ENCODE measurements at places on chromosomes 1 and 21.

GRCh38 chr1:110130989-110131388 is 18.7 kb downstream of the UBL4B start:
- no peak for DNase-seq

- DNase-seq = no peak
These were observed 74.8 kb upstream of the TINAGL1 start for GRCh38 chr1:31501505-31501904.

DNA sequence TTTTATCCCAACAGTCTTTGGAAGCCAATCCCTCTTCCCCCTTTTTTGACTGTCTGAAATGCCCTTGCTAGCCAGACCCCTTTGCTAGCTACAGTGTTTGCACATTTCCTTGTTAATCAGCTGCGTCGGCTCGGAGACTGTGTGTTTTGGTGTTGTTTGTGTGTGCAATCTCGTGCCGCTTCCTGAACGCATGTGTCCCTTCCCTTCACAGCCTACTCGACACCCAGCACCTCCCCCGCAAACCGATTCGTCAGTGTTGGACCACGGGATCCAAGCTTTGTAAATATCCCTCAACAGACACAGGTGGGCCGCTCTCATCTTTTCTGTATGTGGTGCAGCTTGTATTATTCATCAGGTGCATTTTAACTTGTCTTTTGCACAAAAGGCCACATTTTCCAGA is 298.7 kb downstream of the TM2D1 start:
- no peak for DNase-seq

- no peak for DNase-seq
These were observed 579.3 kb upstream of the ADGRL4 start for GRCh38 chr1:79585801-79586200.

GRCh38 chr1:174414203-174414602 is 33.6 kb upstream of the GPR52 start:
- no peak for DNase-seq

DNA sequence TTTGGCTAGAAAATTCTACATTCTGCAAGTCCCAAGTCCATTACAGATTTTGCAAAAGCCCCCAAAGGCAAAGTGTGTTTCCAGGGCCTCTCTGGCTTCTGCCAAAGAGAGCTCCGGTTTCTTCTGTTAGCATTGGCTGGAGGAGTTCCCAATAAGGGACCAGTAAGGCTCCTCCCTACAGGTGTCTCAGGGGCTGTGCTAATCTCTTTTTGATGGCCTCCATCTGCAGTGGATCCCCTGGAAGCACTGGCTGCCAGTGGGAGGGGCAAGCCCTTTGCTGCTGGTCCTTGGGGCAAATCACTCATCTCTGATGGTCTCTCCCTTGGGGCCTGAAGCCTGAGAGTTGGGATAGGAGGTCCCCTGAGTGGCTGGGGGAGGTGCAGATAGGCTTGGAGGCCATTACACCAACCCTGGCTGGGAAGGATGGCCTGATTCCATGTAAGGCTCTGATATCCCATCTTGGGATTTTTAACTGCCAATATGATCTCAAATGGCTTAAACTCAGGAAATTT is 89.1 kb upstream of the USP24 start:
- DNase-seq = no peak

DNA sequence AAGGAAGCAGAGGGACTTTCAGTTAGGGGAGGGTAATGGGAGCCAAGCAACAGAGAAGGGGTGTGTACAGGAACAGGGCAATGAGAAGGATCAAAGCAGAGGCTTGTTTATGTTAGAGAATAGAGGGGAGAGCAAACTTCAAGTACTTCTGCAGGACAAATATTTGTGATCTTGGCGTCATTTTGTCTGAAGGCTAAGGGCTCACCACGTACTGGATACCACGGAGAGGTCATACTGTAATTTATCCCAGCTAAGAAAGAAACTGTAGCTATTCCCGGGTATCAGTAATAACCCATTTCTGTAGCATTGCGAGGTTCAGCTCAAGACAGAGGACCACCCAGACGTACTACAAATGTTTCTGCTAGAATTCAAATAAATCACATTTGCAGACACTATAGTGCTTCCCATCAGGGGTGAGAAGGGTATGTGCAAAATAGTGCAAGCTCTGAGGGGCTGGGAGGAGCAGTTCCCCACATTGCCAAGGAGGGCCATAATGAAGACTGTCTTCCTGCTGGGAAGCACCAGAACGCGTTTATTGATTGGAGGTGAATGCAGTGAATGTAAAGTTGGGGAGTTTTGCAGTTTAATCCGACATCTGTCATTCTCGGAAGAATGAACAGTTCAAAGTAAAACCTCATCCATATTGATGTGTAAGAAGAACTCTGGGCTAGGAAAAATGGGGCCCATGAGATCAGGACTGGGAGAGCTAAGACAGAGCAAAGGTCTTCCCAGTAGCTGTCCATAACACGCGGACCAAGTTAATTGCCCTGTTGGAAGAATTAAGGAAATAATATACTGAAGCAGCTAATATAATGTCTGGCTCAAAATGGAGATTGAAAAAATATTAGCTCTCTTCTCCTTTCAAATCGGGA is 136.9 kb downstream of the RWDD3 start:
- no peak for DNase-seq

GRCh38 chr1:228646717-228647522 is 88.4 kb upstream of the RHOU start:
- DNase-seq = no peak

DNA sequence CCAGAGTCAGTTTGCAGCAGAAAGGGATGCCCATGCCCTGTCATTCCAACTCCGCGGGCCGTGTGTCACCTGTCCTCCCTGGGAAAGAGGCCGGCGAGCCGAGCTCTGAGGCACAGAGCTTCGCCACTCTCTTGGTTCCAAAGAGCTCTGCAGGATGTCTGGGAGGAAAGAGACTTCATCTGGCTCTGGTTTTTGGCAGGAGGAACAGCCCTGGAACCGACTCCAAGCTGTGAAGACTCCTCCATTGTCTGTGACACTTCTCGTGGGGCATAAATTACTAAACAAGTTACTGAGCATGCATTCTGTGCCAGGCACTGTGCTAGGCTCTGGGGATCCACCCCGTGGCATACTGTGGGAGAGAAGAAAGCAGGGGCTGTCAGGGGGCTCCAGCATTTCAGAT is 3.9 kb upstream of the FAM151A start:
- DNase-seq = no peak

DNA sequence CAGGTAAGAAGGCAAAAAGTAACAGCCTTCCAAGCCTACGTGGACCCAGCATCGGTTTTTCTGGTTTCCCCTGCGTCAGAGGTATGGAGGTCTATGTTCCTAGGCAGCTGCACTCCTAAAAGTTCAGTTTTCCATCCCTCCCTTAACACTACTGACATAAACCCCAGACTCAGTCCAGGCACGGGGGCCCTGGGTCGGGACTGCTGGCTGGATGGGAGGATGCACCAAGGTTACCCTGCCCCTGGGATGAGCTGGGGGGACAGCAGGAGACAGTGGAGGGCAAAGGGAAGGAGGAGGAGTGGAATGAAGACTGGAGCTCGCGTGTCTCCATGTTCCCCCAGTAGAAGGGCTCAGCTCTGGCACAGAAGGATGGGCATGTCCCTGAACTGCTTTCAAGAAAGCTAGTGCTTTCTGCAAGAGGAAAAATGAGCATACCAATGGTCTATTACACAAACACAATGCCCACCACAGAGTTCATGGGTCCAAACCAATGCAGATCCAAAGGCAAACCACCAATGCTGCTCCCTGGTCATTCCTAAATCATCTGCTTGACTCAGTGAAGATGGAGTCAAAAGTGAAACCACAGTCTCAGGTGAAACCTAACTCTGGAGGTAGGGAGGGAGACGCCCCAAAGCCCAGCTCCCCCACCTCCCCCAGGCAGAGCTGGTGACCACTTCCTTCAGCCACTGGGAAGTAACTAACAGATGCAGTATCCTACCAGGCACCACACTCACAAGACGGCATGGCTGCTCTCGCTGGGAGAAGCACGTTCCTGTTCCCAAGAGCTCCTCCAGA is 54.9 kb downstream of the CD46 start:
- no peak for DNase-seq

DNA sequence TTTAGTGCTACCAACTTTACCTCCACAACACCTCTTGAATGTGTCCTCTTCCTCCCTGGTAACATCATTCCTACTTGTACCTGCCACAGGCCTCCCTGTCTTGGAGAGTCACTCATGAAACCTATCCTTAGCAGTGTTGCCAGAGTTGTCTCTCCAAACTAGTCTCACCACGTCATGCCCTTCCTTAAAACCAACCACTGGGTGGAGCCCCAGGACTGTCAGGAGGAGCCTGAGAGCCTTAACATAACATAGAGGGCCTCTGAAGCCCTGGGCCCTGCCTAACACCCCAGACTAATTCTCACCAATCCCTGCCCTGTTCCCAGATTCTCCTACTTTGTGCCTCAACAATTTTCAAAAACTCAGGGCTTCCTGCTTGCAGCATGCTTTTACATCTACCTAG is 65.3 kb downstream of the ZNF697 start:
- no peak for DNase-seq

DNA sequence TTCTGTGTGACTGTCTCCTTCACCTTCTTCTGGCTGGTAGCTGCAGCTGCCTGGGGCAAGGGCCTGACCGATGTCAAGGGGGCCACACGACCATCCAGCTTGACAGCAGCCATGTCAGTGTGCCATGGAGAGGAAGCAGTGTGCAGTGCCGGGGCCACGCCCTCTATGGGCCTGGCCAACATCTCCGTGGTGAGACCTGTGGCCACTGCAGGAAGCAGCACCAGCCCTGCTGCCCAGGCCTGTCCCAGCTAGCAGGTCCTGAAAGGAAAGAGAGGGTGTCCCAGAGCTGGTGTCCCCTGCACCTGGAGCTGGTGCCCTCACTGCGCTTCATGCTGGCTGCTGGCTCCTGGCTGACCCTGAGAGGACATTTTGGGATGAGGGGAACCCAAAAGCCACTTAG is 5.9 kb upstream of the ATXN7L2 start:
- no peak for DNase-seq

GRCh38 chr1:39490596-39491145 is 765 bp upstream of the BMP8A start:
- DNase-seq = no peak

GRCh38 chr1:206890125-206891060 is 6.8 kb upstream of the IL24 start:
- DNase-seq = no peak

DNA sequence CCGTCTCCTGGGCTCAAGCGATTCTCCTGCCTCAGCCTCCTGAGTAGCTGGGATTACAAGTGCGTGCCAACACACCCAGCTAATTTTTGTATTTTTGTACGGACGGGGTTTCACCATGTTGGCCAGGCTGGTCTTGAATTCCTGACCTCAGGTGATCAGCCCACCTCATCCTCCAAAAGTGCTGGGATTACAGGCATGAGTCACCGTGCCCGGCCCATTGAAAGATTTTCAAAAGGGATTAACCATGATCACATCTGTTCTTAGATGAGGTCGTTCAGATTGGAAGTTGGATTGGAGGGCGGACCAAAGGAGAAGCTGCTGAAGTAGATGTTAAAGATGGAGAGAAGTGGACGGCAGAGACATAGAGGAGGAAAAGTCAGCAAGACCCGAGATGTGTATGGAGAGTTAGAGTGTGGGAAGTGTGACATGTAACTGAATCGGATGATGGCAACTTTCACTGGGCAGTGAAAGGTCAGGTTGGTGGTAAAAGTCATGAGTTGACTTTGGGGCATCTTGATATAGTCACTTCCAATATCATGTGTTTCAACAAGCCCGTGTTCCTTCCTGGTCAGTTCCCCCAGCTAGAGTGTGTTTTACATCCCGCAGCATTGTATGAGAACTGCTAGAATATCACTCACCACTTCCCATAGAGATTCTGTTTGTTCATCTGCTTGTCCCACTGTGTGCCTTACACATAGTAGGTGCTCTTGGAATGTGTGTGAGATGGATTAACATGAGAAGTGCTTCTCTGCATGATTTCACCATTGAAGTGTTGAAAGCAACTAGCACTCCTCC is 54.4 kb upstream of the TINAGL1 start:
- DNase-seq = no peak

DNA sequence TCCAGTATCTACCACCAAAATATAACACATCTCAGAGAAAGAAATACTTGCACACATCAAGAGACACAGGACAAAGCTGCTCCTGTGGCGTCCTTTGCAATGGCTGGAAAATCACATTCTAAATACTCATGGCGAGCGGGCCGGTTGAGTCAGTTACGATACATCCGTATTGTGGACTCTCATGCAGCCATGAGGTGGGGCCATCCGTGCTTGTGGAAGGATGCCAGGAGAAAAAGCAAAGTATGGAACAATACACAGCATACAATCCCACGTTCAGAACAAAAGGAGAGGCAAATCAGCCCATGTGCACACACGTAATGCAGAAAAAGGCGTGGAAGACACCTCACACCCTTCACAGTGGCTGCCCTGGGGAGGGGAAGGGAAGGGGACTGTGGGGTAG is 13.1 kb downstream of the ATP13A2 start:
- no peak for DNase-seq

DNA sequence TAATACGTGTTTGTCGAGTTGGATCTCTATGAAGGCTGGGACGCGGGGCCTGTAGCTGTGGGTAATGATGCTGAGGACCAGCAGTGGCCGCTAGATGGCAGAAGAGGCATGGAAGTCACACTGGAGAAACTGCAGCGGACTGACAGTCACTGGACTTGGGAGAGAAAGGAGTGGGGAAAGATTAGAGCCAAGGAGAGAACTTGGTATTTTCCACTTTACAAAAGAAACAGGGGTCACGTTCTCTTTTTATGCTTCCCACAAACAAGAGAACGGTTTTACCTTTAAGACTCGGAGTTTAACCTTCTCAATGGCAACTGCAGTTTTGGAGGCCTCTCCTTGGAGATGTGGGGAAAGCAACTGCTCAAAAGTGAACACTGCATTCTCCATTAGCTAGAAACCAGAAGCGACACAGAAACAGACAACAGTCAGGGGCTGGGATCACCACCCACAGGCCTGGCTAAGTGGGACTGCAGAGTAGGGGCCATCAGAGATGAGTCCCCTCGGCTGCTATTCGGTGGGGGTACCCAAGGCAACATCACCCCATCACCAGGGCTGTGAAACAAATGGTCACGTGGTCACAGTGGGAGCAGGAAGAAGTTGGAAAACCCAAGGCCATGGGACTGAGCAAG is 51.1 kb upstream of the EDEM3 start:
- peak; percentile 74 for DNase-seq

DNA sequence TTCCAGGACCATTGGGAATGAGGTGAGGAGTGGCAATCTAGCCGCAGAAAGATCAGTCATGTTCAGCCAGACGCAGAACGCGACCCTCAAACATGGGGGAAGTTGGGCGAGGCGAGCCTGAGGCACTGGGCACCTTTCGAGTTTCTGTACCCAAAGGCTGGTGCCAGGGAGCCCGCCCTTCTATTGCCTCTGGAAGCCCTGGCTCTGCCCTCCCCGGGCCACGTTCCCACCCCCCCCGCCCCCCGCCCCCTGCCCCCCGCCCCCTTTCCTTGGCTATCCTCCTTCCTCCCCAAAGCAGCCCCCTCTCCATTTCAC is 2.2 kb upstream of the ZBTB7B start:
- DNase-seq = no peak

- no peak for DNase-seq
These were observed 133.3 kb downstream of the XPR1 start for GRCh38 chr1:180765151-180765550.

GRCh38 chr21:39115576-39116235 is 67.5 kb downstream of the PSMG1 start:
- DNase-seq = no peak
